Transverse colon (tissue), 4 donors: ENCODE measurements at places on chromosomes 4 and X. TPM values are rescaled to one million over a fixed set of nuclear protein-coding genes. Genes with fewer than 3 reads are reported as not detected.

NLGN3 gene
- not detected for total RNA-seq

AMELX gene
- total RNA-seq: not detected

POLN gene
- 1.8 TPM for total RNA-seq

ANXA10 gene
- not detected for total RNA-seq

BEX1 gene
- 3.3 TPM for total RNA-seq

PNMA5 gene
- not detected for total RNA-seq

SLC7A11 gene
- 0.82 TPM for total RNA-seq

CCDC158 gene
- total RNA-seq: 0.16 TPM

HPGDS gene
- 6.0 TPM for total RNA-seq

MAOA gene
- 411 TPM for total RNA-seq

HGFAC gene
- total RNA-seq: not detected

CITED1 gene
- total RNA-seq: 0.82 TPM

SORCS2 gene
- 0.68 TPM for total RNA-seq

MGARP gene
- not detected for total RNA-seq
